ENCODE measurements at places on chromosomes 6 and 20.

GRCh38 chr20:4997222-4997621, 4.1 kb downstream of the SLC23A2 start:
- DNase-seq, result no peak

DNA sequence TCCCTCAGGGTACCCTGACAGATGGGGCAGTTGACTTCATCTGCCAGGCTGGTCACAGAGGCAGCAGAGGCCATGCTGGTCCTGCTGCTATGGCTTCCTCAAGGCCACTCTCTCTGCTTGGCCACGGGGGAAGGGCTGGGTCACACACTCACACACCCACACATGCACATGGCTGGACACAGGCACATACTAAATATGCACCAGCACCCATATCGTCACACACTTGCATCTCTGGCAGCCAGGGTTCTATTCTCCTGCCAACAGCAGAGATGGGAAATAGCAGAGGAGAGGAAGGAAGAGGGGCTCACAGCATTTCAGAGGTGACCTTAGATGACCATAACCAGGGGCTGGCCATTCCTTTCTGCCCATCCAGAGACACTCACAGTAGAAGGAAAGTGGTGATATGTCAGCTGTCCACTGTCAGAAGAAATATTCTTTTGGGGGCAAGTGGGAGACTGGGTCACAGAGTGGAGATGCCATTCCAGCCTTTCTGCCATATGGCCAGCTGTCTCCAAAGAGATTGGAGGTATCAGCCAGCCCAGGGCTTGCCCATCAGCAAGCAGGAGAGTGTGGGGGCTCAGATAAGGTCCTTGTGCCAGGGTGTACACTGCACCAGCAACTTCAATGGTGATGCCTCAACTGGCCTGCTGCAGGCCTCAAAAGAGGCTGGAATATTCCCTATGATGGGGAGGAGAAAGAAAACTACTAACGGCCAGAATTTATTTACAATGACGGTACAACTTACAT, at the start of gene TRIM10:
Gene TRIM10, minus strand, starts transcription at position 427 of the 747 bp plus-strand sequence. Its CDS starts 353 bp downstream, at position 74.
- no peak for DNase-seq

DNA sequence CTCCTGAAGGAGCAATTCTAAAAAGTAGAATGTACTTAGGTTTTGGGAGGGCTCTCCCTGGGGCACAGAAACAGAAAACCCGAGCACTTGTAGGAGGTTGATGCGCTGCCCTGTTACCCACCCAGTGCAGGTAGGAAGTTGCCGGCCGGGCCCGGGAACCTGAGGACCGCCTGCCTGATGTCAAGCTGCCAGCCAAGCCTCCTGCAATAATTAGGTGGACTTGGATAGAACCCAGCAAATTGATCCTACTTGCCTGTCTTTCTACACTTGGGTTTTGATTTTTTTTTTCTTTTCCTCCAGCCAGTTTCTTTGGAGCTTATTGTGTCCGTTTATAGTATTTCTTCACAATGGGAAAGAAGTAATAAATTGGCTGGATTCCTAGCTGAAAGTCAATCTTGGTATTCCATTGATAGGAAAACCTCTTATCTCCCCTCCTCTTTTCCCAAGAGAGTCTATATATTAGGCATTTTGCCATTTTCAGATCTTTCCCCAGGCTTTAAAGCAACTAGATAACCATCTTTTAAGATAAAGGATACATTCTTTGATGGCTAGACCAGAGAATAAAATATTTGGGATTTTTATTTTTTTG, 78.3 kb upstream of the FYN start:
- DNase-seq, result no peak

- no peak for DNase-seq
Measured at GRCh38 chr20:31698803-31699718, 23.6 kb downstream of the BCL2L1 start.
